Stimulated activated CD8-positive, alpha-beta memory T cell treated with anti-CD3 and anti-CD28 coated beads, Interleukin-4, amount 100 ng/mL, for 48 hours (primary cell): ENCODE measurements at places on chromosomes 6 and 20.

DNA sequence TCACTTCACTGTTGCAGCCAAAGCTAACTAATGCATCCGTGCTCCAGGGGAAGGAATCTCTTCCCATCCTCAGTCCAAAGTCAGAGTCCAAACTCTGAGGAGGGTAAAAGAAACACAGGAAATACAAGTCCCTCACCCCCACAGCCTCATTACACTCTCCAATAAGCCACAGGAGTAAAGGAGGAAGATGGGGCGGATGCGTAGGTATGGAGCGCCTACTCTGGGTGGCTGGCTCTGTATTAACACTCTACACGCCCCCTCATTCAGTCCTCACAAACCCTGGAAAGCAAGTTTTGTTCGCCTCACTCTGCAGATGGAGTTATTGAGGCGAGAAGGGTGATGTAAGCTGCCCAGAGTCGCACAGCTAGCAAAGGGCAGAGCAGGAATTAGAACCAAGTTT is 242.9 kb downstream of the NRN1 start:
- DNase-seq = no peak

DNA sequence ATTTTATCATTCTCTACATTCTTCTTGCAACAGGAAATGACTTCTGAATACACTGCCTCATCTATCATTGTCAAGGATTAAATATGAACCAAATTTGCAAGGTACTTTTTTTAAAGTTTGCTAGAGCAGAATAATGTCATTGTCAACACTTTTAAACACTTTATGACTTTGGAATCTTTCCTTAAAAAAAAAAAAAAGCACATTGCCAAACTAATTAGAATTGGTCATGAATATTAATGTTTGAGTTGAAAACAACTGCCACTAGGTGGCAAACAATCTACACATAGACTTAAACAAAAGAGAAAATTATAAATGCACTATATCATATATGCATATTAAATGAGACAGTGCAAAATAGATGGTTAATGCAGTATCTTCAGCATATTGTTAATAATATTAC is 32.5 kb upstream of the TMEM244 start:
- DNase-seq = no peak

GRCh38 chr6:69936674-69937363 is 70.5 kb downstream of the COL19A1 start:
- no peak for DNase-seq

DNA sequence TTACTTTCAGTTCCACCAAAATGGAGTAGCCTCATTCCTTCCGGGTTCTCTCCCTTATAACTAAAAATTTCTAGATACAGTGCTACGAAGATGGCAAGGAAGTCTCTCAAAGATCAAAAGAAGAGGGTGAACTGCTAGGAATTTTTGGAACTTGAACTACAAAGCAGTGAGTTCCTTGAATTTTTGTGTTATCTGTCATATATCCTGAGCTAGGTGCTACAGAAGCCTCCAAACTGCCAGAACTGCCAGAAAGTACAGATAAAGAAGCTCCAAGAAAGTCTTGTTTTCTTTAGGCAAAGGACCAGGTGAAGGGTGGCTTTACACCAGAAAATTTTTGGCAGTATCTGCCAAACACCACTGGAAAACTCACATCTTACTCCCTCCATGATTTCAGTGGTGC is 218.8 kb upstream of the FLRT3 start:
- DNase-seq = no peak

DNA sequence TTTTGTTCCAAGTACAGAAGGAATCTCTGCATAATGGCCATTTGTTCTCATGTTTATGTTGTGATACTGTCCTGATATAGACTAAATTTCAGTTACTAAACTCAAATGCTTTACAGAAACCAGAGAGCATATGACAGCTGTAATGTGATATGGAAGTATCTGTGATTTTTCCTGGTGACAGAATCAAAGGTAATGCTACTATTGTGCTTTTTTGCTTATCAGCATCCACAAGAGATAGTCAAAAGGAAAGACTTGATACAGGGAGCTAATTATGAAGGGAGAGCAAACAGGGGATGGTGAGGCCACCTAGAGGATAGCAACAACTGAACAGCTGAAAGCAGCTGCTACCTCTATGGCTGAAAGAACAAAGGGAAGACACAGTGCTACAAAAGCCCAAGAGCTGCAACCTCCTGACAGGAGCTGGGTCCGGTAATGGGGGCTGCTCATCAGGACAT is 181.4 kb downstream of the PHF3 start:
- no peak for DNase-seq

DNA sequence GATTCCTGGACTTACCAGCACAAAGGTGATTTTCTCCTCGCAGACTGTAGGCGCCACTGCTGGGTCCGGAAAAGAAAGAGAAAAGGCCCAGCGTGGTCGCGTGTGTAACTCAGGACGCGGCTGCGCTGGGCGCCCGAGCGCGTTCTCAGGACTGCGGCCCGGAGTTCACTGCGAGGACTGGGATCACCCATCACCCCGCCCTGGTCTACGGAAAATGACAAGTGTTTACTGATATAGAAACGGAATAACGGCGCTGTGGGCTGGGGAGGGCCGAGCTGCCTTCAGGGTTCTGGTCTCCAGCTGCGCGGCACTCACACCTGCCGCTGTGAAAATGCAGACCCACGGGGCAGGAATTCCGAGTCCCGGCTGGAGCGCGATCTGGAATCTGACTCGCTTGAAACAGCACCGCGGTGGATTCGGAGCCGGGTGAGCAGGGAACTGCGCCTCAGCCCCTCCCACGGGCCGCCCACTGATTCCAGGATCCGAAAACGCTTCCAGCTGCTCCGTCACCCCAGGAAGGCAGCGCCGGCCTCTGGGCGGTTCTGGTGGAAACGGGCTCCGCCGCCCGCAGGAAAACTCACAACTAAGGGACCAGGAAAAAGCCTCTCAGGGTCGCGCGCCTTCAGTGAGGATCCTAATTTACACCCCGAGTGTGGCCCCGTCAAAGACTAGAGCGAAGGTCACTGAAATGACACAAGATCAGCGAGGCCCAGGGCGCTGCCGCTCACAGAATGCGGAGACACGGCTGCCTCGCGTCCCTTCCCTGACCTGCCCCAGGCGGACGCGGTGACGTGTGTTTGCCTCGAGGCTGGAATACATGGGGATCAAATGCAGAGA is 34.5 kb downstream of the HLA-A start:
- DNase-seq = peak; percentile 67

GRCh38 chr20:25495189-25495824 is 87.8 kb downstream of the GINS1 start:
- no peak for DNase-seq

GRCh38 chr6:40901322-40902055 is 137.5 kb downstream of the UNC5CL start:
- no peak for DNase-seq

- DNase-seq = no peak
These were observed 96.6 kb downstream of the CDKAL1 start for GRCh38 chr6:20630617-20631548.

DNA sequence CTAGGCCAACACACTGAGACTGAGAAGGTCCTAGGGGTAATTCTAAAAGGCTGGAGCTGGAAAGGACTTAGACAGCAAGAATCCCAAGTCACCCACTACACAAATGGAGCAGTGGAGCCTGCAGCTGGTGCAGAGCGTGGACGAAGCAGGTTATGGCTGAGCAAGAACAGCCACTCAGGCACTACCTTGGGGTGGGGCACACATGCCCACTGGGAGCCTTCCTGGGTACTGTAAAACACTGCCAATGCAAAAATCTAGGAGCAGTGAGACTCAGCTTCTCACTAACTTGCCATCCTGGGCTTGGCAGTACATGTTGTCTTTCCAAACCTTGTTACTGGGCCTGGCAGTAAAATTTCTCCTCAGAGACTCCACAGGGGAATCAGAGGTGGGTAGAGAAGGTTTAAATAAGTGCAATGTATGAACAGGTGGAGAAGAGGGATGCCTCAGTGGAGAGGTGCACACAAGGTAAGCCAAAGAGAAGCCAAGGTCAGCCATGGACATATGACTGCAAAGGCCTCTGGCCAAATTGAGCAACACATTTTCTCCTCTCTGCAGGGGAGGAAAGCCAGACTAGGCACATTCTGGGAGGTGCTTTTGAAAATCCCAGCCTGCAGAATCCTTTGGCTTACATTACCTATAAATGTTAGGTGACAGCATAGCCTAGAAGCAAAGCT is 105.6 kb downstream of the TNFRSF21 start:
- no peak for DNase-seq

- DNase-seq = no peak
These were observed 1.6 kb upstream of the SNX9 start for GRCh38 chr6:157821342-157822033.

GRCh38 chr6:138592749-138593123 is 93.4 kb upstream of the NHSL1 start:
- no peak for DNase-seq

GRCh38 chr6:11760015-11760473 is 18.6 kb downstream of the ADTRP start:
- no peak for DNase-seq

GRCh38 chr6:81940451-81940985 is 188.0 kb upstream of the TENT5A start:
- DNase-seq = no peak

DNA sequence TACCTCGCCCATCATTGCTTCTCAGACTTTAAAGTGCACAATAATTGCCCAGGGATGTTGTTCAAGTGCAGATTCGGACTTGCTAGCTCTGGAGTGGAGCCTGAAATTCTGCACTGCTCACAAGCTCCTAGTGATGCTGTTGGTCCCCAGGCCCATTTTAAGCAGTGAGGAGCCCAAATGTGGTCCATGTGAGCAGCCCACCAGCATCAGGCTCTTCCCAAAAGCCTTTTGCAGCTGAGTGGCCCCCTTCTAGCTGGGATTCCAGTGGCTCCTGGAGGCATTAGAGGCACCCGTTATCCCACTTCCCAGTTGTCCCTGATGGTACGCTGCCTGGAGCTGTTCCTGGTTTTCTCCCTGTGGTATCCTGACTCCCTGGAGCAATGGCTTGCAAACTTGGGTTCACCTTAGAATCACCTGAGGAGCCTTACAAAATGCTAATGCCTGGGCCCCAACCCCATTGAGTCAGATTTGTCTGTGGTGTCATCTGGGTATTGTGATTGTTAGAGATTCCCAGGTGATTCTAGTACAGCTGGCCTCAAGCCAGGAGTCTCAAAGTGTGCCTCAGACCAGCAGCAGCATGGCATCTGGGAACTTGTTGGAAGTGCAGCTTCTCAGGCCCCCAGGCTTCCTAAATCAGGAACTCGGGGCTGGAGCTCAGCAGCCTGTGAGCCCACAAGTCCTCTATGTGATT is 186.9 kb upstream of the SLC24A3 start:
- DNase-seq = no peak

GRCh38 chr6:169096388-169096787 is 157.3 kb downstream of the THBS2 start:
- no peak for DNase-seq

GRCh38 chr20:20009784-20010253 is 7.3 kb upstream of the NAA20 start:
- no peak for DNase-seq

- DNase-seq = no peak
These were observed 214.4 kb upstream of the PRND start for GRCh38 chr20:4507288-4507719.

- peak; percentile 60 for DNase-seq
These were observed 61.4 kb downstream of the BMP2 start for GRCh38 chr20:6828794-6829423.

DNA sequence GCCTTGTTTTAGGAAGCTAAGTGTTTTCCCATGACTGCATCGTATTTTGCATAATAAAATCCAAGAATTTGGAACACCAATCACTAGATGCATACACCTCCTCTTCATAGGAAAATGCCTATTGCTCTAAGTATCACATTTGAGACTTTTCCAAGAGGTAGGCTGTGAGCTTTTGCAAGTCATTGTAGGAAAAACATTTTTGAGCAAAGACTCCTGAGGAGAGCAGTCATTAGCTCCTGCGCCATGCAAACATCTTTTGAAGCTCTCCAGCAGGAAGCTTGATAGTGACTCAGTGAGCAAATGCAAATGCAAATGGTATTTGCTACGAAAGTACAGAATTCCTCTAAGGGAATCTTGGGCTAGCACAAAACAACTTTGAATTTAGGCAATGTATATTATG is 750.4 kb downstream of the QKI start:
- DNase-seq = no peak

DNA sequence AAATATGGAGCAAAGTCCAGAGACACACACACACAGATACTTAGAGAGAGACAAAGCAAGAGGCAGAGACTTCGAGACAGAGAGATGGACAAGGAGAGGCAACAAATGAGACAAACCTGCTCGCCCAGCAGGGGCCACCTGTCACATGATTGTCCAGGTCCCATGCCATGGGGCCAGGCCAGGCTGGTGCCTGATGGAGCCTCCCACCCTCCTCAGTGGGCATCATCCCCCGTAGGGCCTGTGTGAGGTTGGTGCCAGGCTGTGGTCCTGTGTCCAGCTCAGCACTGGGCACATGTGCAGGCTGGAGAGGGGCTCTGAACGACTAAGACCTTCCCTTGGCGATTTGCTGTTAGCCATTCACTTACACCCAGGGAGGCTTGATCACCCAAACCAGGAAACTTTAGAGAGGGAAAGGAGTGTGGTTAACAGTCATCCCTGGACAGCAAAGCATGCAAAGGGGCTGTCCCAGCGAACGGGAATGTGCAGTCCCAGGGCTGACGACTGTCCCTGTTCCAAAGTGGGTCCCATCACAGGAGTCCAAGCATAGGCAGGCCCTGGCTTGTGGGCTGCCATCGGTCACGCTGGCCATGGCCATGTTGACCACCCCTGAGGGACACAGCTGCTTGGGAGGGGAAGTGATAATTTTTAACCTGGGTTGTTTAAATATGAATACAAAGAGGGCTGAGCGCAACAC is 38.4 kb upstream of the PHACTR3 start:
- peak; percentile 16 for DNase-seq

DNA sequence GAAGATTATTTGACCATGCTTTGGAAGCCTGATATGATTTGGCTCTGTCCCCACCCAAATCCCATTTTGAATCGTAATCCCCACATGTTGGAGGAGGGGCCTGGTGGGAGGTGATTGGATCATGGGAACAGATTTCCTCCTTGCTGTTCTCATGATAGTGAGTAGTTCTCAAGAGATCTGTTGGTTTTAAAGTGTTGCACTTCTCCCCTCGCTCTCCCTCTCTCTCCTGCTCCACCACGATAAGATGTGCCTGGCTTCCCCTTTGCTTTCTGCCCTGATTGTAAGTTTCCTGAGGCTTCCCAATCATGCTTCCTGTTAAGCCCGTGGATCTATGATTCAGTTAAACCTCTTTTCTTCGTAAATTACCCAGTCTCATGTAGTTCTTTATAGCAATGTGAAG is 21.7 kb upstream of the FAM217A start:
- no peak for DNase-seq

GRCh38 chr20:40390654-40391053 is 298.4 kb downstream of the MAFB start:
- DNase-seq = no peak
